ENCODE measurements at places on chromosomes 6 and 20. TPM values are rescaled to one million over a fixed set of nuclear protein-coding genes. Genes with fewer than 3 reads are reported as not detected.

ENPP5 gene
- total RNA-seq = 5.1 TPM

TMEM170B gene
- total RNA-seq = 2.9 TPM

AP5S1 gene
- 3.9 TPM for total RNA-seq

MCUR1 gene
- 32.0 TPM for total RNA-seq

EYS gene
- total RNA-seq = 0.11 TPM

OOEP gene
- not detected for total RNA-seq

C20orf173 gene
- not detected for total RNA-seq

RAB44 gene
- total RNA-seq = not detected

UNC93A gene
- total RNA-seq = 0.94 TPM

MDC1 gene
- total RNA-seq = 77.6 TPM

RIPOR2 gene
- total RNA-seq = 5.0 TPM

NRSN1 gene
- total RNA-seq = not detected

TCP11 gene
- total RNA-seq = not detected

DDX43 gene
- total RNA-seq = not detected

ESF1 gene
- 36.9 TPM for total RNA-seq

All from H9 (cell line).